ENCODE measurements at places on chromosomes 12 and 14.

DNA sequence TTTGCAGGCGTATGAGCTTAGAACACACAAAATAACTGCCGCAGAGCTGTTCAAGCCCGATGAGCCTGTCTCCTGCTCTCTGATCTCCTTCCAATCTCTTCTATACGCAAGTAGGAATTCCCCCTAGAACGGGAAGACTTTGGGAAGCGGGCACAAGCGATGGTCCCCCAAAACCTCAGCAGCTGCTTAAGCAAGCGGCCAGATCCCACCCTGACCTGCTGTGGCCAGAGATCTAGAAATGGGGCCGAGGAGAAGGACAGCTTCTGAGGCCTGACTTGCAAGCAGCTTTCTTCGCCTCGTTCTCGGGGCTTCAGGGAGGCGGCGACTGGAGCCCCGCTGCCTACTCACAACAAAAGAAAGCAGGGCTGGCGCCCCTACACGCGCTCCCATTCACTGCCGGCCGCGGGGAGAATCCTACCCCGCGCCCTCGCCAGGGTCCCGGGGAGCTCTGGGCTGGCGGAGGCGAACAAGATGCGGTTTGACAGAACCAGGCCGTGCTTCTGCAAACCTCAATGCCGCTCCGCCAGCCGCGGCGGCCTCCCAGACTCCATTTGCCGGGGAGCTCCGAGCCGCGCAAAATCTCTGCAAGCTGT lies 922 bp downstream of the TBX5 start:
- DNase-seq, result no peak

DNA sequence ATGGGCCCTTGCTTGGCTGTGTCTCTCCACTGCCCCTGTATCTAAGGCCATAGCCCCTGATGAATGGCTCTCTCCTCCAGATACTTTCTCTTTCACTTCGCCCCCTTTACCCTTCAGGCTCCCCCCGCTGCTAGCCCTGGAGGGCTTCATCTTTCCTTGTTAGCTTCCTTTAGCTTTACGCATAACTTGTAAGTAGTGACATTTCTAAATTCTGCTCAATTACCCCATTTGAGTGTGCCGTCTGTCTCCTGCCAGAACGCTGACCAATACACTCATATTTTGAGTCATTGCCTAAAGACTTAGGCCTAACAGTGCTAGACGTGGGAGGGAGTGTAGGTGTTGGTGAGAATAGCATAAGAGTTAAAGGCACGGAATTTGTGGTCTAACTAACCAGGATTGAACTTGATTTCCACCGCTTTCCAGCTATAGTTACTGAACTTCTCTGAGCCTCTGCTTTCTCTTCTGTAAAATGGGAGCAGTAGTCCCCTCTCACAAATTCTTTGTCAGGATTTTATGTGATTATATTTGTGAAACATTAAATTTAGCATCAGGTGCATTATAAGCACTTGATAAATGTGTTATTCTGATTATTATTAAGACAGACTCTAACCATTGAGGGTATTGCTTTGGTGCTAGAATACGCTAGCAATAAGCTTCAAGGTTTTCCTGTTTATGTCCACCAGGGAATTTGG lies 129.3 kb downstream of the ZFP36L1 start:
- no peak for DNase-seq

GRCh38 chr12:6312529-6313325 lies 2.2 kb downstream of the PLEKHG6 start:
- no peak for DNase-seq

GRCh38 chr14:38252066-38252710 lies 3.7 kb downstream of the CLEC14A start:
- no peak for DNase-seq

GRCh38 chr12:80977346-80977745 lies 39.6 kb upstream of the LIN7A start:
- DNase-seq, result no peak

- no peak for DNase-seq
These were observed 169.0 kb downstream of the FBXL14 start for GRCh38 chr12:1425396-1425729.

DNA sequence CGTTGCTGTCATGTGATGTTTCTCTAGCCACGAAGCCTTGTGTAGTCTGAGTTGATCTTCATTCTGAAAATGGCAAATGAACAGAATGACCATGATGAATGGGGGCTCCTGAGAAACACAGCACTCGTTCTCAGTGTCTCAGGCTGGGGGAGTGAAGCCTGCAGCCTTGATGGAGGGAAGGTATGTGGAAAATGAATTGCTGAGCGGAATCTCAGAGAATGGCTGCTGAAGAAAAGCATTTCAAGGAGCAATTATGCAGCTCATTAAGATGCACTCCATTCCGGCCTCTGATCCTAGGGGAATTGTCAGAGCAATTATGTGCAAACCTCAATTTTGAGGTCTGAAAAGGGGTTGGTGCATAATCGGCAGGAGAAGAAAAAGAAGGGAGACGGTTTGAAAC lies 167.1 kb downstream of the CHST11 start:
- no peak for DNase-seq

DNA sequence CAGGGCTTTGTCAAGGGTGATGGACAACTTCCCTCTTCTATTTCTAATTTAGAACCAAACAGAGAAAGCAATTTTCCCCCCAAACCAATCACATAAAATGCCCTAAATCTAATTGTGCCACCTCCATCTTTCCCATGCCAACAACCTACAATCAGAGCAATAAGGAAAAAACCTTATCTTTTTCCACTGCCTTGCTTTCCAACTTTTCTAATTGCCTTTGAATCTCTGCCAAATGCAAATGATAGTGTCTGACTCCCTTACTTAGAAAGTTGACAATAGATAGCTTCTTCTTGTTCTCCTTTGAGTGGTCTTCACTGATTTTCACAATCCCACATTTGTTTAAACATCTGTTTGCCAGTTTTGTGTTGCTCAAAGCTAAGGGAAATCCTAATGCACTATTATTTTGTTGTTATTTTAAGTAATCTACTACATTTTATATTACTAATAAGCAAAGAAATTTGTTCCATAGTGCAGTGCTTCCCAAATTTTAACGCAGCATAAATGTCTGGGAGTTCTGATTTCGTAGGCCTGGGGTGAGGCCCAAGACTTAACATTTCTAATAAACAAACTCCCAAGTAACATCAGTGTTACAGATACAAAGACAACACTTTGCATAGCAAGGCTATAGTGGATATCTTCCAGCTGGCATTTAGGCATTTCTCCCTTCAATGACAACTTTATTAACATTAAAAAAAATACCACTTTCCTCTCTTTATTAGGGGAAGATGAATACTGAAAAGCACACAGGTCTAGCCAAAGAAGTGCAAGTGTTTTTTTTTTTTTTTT lies 696.3 kb upstream of the USP15 start:
- no peak for DNase-seq

- DNase-seq, result no peak
These were observed 197.6 kb upstream of the AVPR1A start for GRCh38 chr12:63348556-63348955.

- DNase-seq, result no peak
These were observed 46.8 kb upstream of the PCED1B start for GRCh38 chr12:47032644-47033043.

- DNase-seq, result no peak
These were observed 158.0 kb downstream of the KCNA5 start for GRCh38 chr12:5201554-5202218.

- no peak for DNase-seq
These were observed at the start of gene ZNF219 for GRCh38 chr14:21098076-21098891. Gene ZNF219 (minus strand): TSS chr14:21098655. CDS start chr14:21093591, 5,064 bp downstream.

DNA sequence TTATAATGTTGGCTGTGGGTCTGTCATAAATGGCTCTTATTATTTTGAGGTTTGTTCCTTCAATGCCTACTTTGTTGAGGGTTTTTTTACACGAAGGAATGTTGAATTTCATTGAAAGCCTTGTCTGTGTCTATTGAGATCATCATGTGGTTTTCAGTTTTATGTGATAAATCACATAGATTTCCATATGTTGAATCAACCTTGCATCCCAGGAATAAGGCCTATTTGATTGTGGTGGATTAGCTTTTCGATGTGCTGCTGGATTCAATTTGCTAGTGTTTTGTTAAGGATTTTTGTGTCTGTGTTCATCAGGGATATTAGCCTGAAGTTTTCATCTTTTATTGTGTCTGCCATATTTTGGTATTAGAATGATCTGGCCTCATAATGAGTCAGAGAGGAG lies 27.6 kb downstream of the SLC2A13 start:
- DNase-seq, result no peak

- no peak for DNase-seq
These were observed 59.5 kb downstream of the SCARB1 start for GRCh38 chr12:124804011-124804621.

DNA sequence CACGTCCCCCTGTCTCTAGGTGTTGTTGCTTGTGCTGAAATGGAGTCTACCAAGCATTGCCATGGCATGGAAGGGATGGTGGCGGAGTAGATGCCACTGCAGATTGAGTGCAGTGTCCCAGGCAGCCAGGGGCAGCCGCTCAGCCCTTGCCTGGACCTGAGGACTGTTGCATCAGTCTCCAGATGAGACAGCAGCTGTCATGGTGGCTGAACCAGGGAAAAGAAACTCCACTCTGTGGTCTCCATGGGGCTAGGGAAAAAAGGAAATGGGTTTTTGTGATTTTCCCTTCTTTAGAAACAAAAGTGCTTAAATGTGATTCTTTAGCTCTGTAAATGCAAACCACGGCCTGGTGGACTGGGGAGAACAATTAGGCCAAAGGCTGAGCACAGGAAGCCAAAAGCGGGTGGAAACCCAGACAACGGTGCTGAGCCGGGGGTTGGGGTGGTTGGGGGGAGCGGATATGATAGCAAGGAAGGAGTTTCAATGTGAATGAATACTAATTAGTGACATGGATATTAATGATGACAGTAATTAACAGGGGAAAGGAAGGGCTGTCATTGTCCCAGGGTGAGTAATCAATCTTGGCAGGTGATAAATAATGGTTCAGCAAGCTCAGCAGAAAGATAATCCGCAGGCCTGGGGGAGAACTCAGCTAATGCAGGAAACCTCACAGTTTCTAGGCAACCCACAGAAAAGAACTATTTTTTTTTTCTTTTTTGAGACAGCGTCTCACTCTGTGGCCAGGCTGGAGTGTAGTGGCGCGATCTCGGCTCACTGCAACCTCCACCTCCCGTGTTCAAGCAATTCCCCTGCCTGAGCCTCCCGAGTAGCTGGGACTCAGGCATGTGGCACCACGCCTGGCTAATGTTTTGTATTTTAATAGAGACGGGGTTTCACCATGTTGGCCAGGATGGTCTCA lies 442.6 kb downstream of the DPF3 start:
- DNase-seq, result no peak

DNA sequence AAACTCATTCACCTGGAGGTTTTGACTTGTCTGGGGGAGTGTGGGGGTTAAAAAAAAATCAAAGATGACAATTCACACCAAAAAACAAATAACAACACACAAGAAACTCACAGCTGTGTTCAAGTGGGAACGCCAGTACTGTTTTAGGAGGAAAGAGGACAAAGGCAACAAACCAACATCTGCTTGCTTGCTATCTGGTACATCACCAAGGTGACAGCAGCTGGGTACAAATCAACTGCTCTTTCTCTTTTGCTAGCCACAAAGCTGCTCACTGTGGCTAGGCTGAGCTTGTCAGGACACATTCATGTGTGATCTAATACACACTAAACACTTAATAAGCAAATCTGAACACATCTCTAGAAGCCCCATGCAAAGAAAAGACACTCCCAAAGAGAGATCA lies 128.0 kb upstream of the RAP1B start:
- DNase-seq, result no peak

- DNase-seq, result no peak
These were observed 13.7 kb downstream of the OR6J1 start for GRCh38 chr14:22630486-22630885.

DNA sequence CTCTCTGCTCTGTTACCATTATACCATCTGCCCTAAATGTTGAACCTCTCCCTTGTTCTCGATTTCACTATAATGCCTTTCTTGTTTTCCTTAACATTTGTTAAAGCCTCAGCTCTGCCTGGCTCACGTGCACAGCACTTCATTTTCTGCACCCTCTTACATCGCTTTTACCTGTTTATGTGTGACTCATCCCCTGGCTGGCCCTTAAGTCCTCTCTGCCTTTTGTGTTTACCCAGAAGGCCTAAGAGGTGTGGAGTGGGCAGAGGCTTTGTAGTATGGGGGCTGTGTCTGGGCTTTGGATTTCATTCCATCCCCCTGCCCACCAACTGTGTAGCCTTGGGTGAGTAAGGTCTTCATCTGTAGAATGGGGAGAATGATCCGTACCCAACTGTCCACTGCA lies 36.5 kb downstream of the UBE3B start:
- no peak for DNase-seq

DNA sequence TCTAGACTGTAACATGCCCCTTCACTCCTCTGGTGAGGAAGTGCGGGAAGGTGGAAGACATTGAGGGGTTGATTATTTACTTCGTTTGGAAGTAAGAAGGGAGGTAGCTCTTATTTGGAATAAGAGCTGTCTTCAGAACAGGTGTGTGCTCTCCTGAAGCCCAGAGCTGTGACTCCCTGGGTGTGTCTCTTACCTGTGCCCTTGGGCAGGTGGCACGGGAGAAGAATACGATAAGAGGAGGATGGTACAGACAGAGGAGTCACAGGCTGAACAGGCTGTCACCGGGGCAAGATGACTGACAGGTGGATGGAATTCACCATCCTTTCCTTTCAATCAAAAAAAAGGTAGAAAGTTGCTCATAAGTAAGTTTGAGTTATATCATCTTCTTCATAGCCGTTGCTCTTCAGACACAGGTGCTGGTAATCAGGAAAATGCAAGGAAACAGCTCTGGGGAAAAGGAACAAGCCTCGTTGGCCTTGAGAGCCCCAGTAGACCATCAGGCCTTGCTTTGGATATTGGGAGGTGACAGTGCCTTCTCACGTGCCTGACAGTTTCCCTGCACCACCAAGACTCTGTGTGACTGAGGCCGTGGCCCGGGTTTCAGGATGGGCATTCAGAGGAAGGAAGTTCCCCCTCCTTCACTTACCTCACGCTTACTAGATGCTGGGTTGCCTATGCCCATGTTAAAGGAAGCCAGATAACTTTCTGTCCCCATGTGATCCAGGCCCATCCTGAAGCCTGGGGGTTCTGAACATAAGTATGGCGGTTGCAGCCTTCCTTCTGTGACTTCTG lies 120.4 kb downstream of the ETV6 start:
- DNase-seq, result no peak

- DNase-seq, result no peak
These were observed 15.5 kb downstream of the TPCN1 start for GRCh38 chr12:113236539-113237399.

GRCh38 chr12:4562034-4562657 lies at the start of gene DYRK4:
Gene DYRK4 (plus strand): TSS chr12:4562208. CDS start chr12:4562246, 38 bp downstream.
- no peak for DNase-seq

DNA sequence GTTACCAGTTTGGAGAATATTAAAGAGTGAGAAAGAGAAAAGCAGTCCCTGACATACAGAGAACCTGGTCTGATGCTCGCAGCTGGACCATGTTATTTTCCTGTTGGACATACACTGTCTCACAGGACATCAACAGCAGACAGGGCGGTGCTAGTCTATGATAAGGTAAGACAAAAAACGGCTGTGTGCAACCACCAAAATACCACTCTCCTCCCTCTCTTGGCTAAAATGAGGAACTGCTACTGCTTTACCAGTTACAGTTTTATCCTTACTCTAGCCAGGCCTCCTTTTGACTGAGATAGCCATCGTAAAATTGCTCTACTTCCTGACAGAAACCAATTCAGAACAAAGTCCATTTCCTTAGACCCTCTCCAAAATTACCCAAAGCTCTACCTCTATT lies 47.0 kb upstream of the ERGIC2 start:
- DNase-seq, result no peak
